SK-MEL-5 (cell line): ENCODE measurements at places on chromosomes 1 and 21. TPM values are rescaled to one million over a fixed set of nuclear protein-coding genes. Genes with fewer than 3 reads are reported as not detected.

Gene RXRG
- 44.3 and 53.3 TPM in 2 replicates for total RNA-seq

Gene RAB29
- 29.8 and 30.8 TPM in 2 replicates for total RNA-seq

DNA sequence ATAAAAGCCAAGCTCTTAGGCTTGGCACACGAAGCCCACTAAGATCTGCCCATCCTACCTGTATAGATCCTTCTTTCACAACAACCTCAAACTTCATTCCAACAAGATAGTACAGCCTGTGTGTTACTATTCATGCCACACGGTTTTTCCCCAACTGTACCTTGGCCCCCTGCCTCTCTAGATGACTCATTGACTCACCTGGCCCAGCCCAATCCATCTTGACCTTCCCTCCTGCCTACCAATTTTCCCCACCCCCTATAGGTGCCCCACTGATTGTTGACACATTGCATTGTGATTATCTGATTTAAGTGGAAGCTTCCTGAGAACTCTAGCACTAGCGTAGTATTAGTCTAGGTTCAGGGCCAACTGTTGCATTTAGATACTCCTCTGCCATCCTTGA, 2.0 kb upstream of the CD101 start:
- DNase-seq = no peak

Gene DEPDC1
- total RNA-seq = 23.3 and 27.6 TPM in 2 replicates

- no peak for DNase-seq
Observed at GRCh38 chr21:46210378-46211136, 18.0 kb downstream of the LSS start.

DNA sequence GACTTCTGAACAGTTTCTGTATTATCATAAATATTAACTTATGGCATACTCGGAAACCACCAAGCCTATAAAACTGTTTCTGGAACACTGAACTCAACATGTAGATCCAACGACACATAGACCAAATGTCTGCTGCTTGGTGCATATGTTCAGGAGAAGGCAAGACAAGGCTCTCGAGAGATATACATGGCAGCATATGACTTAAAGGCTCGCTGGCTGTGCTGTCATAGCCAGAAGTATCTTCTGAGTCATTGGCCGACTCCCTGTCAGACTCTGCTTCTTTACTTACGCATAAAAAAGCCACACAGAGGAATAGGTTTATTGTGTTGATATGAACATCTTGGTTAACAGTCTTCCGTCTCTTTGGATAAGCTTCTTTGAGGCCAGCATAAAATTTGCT, 60.6 kb downstream of the LYST start:
- no peak for DNase-seq

DNA sequence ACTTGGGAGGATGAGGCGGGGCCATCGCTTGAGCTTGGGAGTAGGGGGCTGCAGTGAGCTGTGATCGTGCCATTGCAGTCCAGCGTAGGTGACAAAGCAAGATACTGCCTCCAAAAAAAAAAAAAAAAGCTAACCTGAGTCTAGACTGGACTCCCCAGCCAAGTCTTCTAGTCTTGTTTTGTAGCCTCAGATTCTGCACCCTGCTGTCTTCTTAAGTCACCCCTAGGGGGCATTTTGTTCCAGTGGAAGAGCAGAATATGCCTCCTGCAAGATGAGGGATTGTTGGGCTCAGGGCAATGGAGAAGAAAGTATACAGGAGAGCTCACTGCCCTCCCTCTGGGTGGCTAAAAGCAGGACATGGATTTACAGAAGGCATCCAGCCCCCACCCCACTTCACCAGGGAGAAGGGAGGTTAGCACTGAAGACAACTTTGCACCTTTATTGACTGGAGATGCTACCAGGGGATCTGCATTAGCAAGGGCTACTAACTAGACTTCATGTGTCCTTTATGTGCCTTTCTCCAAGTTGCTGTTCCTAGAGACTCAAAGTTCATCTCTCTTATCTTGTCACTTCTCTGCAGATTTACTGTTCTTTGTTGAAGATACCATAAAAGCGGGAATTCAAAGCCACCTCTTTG, 15.3 kb upstream of the RNF187 start:
- peak; percentile 79 for DNase-seq

DNA sequence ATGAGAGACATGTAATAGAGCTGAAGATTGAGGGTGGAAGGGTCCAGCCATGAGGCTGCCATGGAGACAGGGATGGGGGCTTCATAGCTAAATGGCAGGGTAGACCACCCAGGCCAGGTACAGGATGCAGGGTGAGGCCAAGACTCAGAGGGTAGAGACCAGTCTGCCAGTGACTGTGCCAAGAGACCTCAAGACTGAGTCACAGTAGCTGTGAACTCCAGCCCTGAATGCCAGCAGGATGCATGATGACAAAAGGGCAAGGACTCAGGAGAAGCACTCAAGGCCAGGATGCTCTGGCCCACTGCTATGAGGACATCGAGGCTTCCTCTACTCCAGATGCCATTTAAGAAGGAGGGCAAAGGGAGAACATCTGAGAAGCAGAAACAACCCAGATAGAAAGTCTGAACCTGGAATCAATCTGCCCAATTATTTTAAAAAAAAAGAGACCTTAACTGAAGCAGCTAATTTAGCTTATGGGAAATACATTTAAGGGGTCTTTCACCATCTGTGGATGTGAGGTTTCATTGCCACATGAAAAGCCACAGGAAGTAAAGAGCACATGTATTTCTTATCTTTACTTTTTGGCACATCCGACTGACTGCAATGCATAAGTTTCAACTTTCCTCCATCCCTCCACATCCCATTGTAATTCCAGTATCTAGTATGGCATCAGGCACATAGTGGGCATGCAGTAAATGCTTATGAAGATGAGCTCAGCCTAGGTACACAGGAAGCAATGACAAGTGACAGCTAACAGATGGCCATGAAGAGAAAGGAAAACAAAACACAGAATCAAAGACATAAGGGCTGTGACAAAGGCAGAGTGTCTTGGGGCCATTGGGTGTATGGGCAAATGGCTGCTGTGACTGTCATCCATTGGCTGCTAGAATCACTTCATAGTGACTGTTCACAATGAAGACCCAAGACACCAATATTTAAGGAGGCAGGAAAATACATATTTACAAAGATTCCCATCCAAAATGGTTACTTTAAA, 40.2 kb downstream of the SUSD4 start:
- DNase-seq = no peak

- DNase-seq = no peak
Observed at GRCh38 chr1:183285746-183286145, 99.7 kb downstream of the LAMC2 start.

Gene TFF2
- not detected in 2 replicates for total RNA-seq

Gene ATP6V1G3
- total RNA-seq = not detected in 2 replicates

- no peak for DNase-seq
Observed at GRCh38 chr21:37240978-37241377, 26.2 kb downstream of the VPS26C start.

DNA sequence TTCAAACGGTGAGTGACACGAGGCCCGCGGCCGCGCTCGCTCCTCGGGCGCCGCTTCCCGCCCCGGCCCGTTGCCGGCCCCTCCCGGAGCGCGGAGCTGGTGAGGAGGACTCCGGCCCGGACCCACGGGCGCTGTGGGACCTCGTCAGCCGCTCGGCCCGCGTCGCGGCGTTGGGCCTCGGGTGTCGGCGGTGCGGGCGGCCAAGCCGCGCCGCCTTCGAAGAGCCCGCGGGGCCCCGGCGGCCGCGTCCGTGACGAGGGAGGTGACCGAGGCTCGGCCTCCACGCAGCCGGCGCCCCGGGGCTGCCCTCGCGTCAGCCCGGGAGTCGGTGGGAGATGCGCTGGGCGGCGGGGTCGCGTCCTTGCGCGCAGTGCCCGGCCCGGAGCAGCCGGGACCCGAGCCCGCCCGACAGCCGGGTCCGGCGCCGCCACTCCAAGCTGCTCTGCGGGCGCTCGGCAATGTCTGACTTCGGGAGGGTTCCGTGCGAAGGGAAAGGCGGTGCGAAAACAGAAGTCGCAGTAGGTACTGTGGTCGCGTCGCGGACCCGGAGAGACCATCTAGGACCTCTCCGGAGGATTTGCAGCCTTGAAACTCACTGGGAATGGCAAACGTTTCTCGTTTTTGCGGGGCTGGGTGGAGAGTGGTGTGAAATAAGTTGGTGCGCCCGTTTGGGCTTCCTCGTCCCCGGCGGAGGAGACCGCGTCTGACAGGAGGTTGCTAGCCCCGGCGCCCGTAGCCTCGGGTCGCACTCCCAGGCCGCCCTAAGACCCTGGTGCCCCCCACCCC, 829 bp downstream of the SPEN start:
- no peak for DNase-seq

GRCh38 chr1:95095833-95096217, 21.3 kb upstream of the TLCD4 start:
- no peak for DNase-seq

Gene ADCY10
- not detected in 2 replicates for total RNA-seq

GRCh38 chr1:225435487-225435886, 7.6 kb upstream of the LBR start:
- no peak for DNase-seq

DNA sequence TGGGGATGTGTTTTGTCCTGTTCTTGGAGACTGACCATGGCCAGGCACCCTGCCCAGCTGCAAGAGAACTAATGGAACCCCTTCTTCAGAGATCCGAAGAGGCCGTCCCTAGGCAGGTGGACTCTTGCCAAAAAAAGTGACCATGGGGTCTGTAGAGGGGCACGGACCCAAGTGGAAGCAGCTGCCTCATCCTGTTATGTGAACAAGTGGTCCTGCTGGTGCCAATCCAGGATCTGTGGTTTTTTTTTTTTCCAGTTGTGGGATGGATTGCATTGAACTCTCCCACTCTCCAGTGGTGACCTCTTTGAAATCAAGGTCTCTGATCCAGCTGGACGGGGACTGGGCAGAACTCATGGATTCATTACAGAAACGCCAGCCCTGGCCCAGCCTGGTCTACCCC, 71.2 kb downstream of the ARHGEF10L start:
- no peak for DNase-seq

- no peak for DNase-seq
Observed at GRCh38 chr1:68811806-68812205, 314.9 kb upstream of the DEPDC1 start.

Gene EFNA3
- 6.6 and 8.2 TPM in 2 replicates for total RNA-seq

DNA sequence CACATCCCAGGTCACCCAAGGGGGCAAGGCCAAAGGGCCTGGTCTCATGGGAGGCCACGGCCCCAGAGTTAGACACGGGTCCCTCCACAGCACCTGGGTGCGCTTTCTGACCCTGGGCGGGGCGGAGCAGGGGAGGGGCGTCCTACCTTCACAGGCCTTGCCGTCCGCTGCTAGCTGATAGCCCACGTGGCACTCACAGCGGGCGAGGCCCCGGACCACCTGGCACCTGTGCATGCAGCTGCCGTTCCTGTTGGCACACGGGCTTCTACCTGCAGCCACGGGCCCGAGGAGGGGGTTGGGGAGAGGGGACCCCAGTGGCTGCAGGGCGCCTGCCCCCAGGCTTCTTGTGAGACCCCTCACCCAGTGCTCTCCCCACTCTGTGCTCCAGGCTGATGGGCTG, 59.9 kb downstream of the ARHGEF16 start:
- DNase-seq = no peak

GRCh38 chr1:31425301-31426081, 12.5 kb downstream of the SERINC2 start:
- no peak for DNase-seq

- no peak for DNase-seq
Observed at GRCh38 chr1:153532181-153532580, 3.6 kb downstream of the S100A6 start.

DNA sequence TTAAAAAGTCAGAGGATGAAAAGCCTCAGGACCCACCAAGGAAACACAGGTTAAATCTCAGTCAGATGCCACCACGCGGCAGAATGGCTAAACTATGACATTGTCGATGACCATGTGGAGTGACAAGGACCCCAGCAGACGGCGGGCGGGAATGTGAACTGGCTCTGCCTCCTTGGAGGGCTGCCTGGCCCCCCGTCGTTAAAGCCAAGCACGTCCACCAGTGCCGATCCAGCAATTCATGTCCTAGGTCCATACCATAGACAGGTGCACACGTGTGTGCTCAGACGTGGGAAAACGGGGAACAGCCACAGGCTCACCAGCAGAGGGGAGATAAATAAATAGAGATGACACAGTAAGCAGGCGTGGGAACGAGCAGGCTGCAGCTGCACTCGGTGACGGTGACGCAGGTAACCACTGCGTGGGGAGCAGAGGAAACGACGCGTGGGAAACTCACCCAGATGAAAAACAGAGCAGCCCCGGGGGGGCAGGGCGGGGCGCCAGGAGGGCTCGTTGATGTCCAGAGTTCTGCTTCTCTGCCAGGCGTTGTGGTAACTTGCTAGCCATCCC, 28.3 kb upstream of the PCBP3 start:
- DNase-seq = no peak

DNA sequence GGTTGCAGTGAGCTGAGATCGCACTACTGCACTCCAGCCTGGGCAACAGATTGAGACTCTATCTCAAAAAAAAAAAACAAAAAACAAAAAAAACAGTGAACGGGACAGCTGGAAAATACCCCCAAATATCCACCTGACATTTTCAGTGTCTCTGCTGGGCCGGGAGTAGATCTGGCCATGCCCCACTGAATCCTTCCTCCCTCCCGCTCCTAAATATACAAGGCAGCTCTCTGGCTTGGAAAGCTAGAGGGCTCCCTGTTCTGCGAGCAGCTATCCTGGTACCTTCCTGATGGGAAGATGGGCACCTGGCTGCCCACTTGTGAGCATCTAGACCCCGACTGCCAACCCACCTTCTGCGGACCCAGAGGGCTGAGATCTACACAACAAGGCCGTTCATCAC, 21.4 kb downstream of the SPSB1 start:
- no peak for DNase-seq

DNA sequence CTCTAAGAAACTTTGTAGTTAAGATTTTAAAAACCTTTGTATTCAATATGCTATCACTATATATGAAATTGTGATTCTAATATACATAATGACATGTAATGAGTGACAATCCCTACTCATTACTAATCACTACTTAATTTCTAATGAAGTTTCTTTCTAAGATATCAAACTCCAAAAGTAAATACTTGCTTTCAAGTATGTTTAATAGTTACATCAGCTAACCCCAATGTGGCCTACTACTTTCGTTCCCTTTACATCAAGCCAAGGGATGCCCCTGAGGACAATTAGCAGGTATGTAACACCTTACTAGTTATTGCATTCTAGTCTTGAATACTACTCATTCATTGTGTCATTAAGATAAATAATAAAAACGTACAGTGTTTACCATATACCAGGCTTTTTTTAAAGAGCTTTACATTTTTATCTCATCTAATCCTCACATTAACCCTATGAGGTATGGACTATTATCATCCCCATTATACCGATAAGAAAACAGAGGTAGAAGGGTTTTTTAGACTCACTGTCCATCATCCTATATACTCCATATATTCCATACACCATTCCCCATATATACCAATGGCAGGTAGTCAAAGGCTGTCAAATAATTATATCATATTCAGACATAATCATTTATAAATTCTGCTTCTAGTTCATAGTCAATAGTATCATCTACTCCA, 4.2 kb downstream of the PPP1R15B start:
- DNase-seq = no peak

Gene PDZK1
- 0.50 and 0.77 TPM in 2 replicates for total RNA-seq

DNA sequence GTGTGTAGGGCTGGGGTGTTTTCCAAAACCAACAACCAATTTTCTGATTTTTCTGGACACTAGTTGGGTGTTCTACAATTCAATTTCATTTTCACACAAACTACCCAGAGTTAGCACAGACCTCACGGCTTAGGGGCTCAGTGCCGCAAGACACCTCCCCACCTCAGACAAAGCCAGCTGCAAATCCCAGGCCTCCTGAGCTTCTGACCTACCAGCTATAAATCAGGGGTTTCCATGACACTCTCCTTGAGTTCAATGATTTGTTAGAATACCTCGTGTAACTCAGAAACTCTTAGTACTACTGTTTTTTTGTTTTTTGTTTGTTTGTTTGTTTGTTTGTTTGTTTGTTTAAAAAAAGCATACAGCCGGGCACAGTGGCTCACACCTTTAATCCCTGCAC, 28.7 kb upstream of the FAM89A start:
- no peak for DNase-seq

- peak; percentile 2 for DNase-seq
Observed at GRCh38 chr1:103191327-103191726, 83.0 kb upstream of the COL11A1 start.

Gene S100A11
- total RNA-seq = 566 and 602 TPM in 2 replicates
